ENCODE measurements at places on chromosomes 7 and 10.

DNA sequence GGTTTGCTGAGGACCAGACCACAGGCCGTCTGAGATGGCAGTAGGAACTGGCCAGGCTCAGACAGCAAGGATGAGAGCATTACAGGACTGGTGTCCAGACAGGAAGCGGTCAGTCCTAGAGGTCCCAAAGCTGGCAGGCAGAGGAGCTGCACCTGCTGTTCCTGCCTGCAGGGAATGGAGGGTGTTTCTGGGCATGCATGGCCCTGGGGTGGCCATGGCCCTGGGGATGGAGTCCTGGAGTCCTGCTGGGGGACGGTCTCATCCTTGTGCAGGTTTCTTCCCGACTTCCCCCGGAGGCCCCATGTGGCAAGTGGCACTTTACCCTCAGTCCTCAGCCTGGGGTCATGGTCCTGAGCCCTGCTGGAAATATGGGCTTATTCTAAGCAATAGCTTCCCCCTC, 274.9 kb upstream of the ADARB2 start:
- DNase-seq, result no peak

GRCh38 chr7:55129541-55130394, 111.0 kb downstream of the EGFR start:
- DNase-seq, result no peak

DNA sequence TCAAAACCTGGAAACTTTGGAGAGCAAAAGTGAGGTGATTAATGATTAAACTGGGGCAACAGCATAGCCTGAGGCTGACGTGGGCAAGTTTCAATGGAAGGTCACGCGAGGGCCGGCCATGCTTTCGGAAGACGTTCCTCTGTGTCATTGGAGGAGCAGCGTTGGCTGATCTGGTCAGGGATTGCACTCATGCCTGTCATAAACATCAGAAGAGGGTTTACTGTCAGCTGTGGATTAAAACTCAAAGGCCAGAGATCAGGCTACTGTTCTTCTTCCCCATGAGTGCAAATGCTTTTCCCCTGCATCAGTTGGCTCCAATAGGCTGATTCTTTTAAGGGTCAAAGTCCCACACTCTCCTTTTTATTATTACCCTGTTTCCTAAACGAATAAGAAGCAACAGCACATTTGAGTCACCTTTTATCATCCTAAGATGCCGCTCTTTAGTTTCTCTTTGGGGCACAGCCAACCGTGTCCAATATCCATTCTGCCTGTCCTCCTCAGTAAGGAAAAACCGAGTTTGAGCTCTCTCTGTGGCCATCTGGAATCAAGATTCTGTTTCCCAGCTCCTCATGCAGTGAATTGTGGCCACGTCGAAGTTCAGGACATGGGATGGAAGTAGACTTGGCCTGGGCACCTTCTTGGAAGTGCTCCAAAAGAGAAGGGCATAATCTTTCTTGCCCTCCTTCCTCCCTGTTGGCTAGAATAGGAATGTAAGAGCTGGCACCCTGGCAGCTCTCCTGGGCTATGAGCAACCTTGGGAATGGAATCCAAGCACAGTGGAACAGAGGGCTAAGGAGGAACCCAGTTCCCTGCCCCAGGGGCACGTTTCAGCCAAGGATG, 62.5 kb upstream of the INSIG1 start:
- DNase-seq, result no peak

DNA sequence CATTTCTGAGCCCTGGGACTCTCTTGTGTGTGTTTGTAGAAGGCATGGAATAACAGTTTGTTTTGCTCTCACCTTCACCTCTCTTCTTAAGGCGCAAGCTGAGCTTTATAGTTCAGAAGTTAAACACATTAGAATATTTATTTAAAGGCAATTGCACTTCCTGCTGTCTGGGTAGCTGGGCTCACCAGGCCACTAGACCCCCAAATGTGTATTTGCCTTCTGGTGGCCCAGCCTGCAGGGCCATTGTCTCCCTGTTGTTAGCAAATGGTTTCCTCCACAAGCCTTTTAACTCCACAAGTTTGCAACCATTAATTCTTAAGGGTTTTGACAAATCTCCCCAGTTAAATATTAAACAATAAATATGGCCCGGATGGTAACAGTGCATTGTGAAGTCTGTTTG, 31.1 kb upstream of the NEUROD6 start:
- no peak for DNase-seq

DNA sequence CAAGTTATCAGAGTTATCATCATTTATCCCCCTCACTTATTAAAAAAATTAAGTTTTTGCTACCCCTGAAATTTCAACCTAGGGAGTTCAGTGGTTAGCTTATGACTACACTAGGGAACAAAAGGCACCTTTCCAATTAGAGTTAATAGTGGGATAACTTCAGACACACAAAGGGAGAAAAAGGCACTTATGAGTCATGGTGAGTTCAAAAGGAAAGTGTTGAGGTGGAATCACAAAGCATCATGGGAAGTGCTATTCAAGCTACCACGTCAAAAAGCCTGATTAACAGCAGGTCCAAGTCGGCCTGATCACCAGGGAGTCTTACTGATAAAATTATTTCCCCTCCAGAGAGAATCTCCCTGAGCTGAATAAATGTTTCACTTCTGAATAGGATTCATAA, 165.7 kb downstream of the C7orf25 start:
- DNase-seq, result no peak

- DNase-seq, result no peak
These were observed 4.9 kb downstream of the HNRNPF start for GRCh38 chr10:43403911-43404703.
